ENCODE measurements at places on chromosomes 7 and 10. TPM values are rescaled to one million over a fixed set of nuclear protein-coding genes. Genes with fewer than 3 reads are reported as not detected.

Gene PON3
- total RNA-seq = 1.3 TPM

Gene UPK3BL2
- 10.3 TPM for total RNA-seq

Gene LRIT1
- not detected for total RNA-seq

Gene AZGP1
- total RNA-seq = not detected

Gene EIF5AL1
- total RNA-seq = not detected

Gene GRID1
- 26.3 TPM for total RNA-seq

Gene MYPN
- total RNA-seq = not detected

Gene PARD3
- total RNA-seq = 27.5 TPM

Gene PAOX
- 13.8 TPM for total RNA-seq

Gene TUBAL3
- total RNA-seq = not detected

Gene NPC1L1
- total RNA-seq = not detected

Gene CRHR2
- 2.8 TPM for total RNA-seq

Gene SND1
- total RNA-seq = 77.0 TPM

Gene ADCY1
- 286 TPM for total RNA-seq

Gene XRCC2
- 6.9 TPM for total RNA-seq

Measured in parietal lobe (tissue), 2 donors.